ENCODE measurements at places on chromosomes 11 and 22.

GRCh38 chr11:15115686-15116085 is 963 bp downstream of the INSC start:
- no peak for DNase-seq

GRCh38 chr11:17393472-17393871 is 5.0 kb upstream of the KCNJ11 start:
- no peak for DNase-seq

DNA sequence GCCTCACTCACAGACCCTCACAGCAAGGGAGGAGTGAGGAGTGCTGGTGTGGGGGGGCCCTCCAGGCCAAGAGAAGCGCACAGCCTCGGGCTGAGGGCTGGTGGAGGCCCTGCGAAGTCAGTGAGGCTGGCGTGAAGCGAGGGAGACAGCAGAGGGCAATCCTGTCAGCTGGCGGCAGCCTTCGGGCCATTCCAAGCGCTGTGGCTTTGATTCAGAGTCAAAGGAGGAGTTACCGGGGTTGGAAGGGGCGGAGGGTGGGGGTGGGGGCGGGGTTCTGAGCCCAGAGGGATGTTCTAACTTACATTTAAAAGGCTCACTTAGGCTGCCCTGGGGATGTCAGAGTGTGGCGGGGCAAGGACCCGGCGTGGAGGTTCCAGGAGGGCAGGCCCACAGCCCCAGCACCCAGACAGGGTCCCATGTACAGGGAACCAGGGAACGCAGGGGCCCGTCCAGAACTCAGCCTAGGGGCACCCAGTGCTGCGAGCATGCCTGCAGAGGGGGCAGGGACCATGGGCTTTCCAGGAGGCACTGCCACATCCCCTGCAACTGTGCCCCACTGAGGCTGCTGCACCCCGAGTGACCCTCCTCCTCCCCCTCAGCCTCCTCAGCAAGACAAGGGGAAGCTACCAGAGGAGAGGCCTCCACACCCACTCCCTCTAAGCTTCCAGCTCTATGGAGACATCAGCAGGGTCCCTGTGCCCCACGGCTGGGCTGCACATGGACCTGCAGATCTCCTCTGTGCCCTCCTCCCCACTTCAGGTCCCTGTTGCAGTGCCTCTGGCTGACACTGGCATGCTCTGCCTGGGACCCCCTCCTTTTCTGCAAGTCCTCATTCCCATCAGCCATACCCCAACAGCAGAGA is 39.7 kb upstream of the TTLL12 start:
- DNase-seq = no peak

- no peak for DNase-seq
These were observed 6.3 kb upstream of the OSM start for GRCh38 chr22:30272781-30273601.

DNA sequence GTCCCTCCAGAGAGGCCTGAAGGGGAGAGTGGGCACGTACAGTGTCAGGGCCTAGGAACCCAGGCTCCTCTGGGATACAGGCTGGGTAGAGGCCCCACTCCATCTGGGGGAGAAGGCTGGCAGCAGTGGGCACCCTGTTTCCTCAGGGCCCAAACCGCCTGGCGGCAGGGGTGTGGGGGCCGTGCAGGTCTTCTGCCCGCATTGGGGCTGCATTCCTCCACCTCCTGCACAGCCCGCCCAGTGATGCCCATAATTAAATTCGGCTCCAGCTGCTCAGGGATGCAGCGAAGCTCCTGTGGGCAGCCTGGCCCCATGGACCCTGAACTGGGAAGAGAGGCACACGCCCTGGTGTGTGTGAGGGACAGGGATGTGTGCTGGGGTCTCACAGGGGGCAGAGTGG is 35.4 kb downstream of the KCNQ1OT1 start:
- DNase-seq = no peak

DNA sequence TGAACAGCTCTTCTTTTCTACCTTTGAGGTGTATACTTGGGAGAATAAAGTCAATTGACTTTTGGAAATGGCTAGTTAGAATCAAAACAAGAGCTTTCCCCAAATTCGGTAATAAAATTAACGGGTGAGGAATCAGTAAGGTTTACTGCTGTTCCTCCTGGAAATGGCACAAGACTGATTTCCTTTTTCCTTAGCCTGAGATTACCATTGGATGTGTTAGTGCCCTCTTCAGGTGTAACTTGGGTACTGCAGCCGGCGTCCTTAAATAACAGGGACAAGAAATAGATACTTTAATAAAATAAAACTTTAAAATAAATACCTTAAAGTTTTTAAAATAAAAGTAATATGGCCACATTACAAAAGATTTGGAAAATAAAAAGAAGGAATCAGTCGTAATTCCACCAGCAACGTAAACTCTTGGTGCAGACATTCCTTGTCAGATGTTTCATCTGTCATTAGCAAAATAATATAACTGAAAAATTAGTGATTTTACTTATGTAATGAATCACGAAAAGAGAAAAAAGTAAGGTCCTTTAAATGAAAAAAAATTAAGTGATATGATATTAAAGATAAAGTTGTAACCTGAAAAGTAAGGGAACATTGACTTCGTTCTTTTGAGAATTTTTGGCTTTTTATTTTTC is 29.7 kb downstream of the ZFTA start:
- DNase-seq = peak; percentile 63

DNA sequence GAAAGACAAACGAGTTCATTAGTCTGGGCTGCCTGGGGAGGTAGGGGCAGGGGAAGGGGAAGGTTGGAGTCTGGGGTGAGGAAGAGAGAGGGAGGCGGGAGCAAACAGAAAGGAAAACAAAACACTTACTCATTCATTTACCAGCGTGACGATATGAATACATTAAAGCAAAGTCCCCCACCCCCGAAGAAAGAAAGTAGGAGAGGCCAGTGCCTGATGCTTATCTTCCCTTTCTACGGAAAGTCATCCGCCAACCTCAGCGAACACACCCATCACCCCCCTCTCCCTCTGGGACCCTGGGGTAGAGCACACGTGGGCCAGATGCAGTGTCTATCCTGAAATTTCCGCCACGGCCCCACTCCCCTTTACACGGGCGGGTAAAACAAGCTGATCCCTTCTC is 13.7 kb downstream of the ABCC8 start:
- no peak for DNase-seq

DNA sequence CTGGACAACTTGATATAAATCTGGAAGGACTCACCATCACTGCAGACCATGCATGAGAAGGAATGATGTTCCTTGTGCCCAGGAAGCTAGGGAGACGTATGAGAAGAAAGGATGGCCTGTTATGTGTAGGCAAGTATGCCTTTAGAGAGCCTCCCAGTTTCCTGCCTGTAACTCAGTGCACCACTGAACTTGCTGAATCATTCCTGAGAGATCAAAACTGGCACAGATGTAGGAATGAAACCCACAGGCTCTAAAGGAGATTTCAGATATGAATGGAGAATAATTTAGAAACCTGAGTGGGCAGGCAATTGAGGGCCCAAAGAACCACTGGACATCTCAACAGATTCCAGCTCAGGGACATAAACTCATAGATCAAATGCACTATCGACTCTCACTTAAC is 38.4 kb upstream of the PRSS23 start:
- no peak for DNase-seq

DNA sequence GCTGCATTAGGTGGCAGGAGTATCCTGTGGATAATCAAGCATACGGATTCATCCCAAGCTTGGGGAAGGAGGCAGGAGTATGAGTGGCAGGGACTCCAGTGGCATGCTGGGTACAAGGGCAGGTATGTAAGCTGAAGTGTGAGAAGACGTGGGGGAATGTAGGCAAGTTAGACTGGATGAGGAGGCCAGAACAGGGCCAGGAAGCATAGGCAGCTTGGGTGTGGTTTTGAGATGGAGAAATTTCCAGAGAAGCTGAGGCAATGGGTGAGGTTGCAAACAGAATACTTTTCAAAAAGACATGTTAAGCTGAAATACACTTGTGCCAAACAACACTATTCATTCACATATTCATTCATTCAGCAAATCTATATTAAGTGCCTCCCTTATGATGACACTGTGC is 43.1 kb upstream of the AMOTL1 start:
- no peak for DNase-seq

- DNase-seq = no peak
These were observed 8.7 kb upstream of the DAGLA start for GRCh38 chr11:61671527-61671926.

DNA sequence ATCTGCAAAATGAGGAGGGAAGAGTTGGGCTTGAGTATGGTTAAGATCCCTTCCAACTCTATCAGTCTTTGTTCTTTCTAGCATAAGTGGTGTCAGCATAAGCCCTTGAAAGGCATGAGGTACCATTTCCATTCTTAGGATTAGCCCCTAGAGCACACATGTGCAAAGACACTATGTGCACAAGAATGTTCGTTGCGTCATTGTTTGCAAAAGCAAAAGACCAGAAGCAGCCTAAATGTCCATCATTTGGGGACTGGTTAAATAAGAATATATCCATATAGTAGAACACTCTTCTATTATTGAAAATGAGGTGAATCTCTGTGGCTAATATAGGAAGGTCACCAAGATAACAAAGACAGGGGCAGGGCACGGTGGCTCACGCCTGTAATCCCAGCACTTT is 10.0 kb upstream of the KCTD14 start:
- DNase-seq = no peak

DNA sequence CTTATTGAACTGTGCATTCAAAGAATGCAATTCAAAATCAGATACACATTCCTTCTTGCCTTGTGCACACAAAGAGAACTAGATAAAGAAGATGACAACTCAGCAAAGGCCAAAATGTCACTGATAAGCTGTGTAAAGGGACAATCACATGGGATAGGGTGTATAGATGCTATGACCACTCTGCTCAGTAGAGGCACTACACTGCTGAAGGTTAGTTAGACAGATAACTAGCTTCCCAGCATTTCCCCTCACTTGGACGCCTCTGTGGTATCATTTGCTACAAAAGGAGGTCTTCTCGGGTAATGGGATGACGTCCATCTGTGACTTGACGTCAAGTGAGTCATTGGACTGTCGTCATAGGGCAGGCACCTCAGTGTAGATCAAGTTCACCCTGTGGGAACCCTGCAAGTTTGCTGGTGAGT is 424.9 kb upstream of the CCDC90B start:
- no peak for DNase-seq

DNA sequence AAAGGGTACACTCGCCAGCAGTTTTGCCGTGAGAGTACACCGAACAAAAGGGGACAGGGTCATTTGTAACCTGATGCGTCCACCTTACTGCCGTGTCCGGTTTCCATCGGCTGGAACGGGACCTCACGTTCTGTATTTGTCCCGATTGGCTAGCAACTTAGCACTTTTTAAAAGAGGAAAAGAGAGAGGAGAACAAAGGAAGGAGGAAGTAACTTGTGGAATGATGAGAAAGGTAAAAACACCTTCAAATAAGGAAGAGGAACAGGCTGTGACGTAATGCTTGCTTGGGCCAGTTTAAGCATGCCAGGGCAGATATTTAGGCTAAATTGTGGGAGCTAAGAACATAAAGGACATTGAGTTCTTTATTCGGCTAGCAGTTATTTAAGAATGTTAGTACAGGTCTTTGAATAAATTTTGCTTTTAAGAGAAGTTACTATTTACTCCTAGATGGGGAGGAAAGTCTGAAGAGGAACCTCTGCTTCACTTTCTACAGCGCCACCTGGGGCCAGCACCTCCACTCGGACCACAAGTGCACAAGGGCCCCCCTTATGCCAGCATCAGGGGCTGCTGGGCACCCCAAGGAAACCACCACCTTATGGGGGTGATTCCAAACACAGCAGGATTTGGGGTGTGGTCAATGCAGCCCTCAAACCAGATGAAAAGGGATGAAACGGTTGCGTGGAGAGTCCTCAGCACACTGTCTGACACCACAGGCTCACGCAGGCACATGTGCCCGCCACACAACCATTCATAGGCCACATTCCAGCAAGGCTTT is 5.8 kb downstream of the ARSA start:
- DNase-seq = peak; percentile 40

DNA sequence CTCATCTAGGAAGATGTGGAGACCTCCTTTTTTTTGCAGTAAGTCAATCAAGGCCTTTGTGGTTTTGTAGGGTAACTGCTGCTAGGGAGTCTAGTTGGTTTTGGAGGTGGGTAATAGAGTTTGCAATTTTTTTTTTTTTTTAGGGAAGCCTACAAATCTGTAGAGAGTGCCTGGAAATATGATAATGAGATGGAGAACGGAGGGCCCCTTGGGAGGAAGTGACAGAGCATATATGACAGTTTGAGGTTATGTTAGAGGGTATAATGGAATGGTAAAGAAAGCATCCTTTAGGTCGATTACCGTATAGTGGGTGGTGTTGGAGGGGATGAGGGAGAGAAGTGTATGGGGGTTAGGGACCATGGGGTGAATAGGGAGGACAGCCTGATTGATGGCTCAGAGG is 98.3 kb downstream of the ELP4 start:
- no peak for DNase-seq

GRCh38 chr11:134229126-134229790 is 4.8 kb downstream of the VPS26B start:
- DNase-seq = no peak

- DNase-seq = no peak
These were observed 476.4 kb downstream of the MIAT start for GRCh38 chr22:27133681-27134314.

DNA sequence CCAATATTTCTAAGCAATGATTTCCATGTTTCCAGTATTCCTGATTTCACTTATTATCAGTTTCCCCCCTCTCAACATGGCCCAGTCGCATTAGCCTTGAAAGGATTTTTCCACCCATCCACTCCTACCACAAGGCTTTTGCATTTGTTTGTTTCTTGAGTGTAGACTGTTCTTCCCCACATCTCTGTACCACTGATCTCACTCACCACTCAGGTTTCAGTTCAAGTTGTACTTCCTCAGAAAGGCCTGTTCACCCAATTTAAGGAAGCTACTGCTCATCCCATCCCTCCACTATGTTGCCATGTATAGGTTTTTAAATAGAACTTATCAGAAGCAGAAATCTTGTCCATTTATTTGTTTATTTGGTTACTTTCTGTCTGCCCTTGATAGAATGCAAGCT is 472.3 kb downstream of the FAM181B start:
- DNase-seq = no peak

GRCh38 chr11:83409891-83410290 is 123.7 kb upstream of the CCDC90B start:
- DNase-seq = no peak

DNA sequence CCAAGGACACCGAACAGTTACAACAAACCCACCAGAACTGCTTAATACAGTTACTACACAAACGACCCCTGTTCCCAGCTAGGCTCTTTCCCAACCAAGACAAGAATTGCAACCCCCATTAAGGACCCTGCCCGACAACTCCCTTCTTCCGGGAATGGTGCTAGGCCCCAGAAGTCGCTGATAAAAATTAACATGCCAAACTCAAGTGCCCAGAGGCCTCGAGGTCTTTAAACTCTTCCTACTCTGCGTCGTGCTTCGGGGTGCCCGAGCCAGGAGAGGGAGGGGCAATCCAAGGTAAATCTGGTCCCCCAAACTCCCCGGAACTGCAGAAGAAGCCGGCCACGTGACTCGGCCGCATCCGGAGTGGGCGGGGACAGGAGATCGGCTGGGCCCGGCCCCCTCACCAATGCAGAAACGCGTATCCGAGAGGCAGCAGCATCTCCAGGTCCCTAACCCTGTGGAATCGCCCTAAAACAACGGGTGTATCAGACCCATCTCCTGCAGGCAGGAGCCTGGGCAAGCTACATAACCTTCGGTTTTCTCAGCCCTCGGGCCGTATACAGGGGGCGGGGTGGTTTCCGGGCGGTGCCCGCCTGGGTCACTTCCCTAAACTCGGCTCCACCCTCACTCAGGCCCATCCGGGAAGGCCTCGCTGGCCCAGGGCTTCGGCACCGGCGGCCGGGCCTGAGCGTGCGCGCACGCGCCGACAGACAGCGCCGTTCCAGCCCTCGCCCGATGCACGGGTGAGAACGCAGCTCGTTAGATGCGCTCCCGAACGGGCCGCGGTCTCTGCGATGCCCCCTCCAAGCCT is 1.1 kb downstream of the CFL1 start:
- DNase-seq = peak; percentile 88

All from activated CD4-positive, alpha-beta T cell treated with anti-CD3 and anti-CD28 coated beads, Interleukin-10, Interleukin-2, amounts not matched to agents 100 ng/mL and 50 ng/mL, durations not matched to agents 16 hours and 8 hours (primary cell).